Smooth muscle cell of the brain vasculature (primary cell): ENCODE measurements at places on chromosomes 1 and 21.

GRCh38 chr1:68178821-68179490 is 53.4 kb downstream of the WLS start:
- DNase-seq: no peak

DNA sequence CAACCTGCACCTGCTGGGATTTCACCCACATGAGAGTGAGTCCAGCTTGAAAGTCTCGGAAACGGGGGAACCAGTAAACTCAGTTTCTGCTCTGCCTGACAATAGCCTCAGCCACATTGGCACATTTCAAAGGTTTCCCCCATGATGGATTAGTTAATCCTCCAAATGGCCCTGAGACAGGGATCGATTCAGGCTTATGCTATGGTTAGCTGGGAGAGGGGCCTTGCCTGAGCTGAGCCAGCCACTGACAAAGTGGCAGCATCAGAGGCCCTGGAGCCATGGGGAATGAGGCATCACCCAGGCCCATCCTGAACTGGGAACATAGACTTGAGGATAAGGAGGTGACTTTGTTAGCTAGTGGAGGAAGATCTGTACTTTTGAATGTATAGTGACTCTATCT is 2.9 kb upstream of the CLSTN1 start:
- DNase-seq: no peak

DNA sequence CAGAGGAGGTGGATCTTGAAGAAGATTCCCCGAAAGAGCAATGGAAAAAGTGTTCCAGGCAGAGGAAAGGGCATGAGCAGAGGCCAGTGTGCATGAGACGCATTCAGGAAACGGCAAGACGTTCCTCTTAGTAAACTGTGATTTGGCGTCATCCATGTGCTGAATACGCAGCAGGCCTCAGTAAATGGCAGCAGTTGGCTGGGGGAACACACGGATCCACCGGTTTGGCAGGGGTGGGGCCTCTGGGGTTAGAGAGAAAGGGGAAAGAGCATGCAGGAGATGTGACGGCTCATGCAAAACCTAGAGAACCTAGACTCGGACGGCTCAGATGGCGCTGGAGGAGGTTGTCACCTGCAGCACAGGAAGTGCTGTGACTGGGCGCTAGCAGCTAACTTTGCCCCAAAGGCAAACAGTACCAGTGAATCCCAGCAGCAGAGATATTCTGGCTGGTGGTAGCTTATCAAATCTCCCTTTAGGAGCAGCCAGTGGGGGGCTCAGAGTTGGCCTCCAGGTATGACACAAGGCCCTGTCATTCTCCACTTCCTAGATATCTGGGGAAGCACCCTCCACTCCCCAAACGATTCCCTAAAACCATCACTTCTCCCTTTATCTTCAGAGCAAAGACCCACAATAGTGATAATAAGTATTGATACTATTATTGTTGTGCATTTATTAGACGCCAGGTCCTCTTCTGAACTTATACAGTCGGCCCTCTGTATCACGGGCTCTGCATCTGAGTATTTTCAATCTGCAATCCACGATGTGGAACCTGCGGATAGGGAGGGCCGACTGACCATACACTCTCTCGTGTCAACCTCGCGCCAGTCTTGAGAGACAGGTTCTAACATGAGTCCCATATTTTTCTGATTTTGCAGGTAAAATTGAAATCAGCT is 7.6 kb downstream of the LAPTM5 start:
- no peak for DNase-seq

GRCh38 chr1:31593770-31594632 is 17.7 kb downstream of the TINAGL1 start:
- no peak for DNase-seq

DNA sequence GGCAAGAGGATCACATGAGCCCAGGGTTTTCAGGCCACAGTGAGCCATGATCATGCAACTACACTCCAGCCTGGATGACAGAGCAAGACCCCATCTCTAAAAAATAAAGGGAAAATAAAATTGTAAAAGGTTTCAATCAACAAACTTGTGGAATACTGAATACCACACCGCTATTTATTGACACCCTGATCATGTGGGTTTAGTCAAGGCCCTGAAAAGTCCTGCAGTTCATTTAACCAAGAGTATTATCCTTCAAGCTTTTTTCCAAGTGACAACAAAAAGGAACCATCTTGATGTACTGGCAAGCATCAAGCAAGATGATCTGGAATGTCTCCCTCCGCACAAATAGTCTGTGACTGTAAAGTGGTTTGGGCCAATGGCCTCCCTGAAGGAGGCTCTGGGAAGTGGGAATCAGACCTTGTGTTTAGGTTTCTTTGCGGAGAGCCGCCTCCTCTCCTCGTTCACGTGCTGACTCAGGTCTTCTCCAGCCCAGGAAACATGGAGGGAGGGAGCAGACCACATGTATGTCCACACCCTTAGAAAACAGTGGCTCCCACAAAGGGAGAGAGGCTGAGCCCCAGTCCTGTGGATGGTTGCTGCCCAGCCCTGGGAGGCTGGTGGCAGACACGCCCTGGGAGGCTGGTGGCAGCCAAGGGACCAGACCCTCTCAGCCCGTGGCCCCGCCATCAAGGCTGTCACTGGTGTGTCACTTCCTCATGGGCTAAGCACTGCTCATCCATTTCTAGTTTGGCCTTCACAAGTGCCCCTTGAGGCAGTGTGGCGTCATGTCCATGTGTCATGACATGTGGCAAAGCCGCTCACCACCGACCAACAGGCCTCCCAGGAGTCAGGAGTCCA is 56.7 kb downstream of the RIPK4 start:
- DNase-seq: no peak

GRCh38 chr1:16458831-16459230 is 18.3 kb downstream of the NECAP2 start:
- DNase-seq: no peak

DNA sequence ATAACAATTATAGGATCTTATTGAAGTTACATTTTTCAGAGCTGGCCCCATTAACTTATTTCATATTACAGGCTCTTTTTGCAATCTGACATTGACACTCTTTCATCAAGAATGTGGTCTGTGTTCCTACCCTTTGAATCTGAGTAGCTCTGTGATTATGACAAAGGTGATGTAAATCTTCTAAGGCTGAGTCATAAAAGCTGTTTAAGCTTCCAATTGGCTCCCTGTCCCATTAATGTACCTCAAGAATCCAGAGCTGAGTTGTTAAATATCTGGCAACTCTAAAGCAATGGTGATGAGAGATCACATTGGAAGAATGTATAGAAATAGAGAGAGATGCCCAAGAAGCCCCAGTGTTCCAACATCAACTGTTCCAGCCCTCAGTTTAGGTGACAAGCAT is 178.5 kb upstream of the DEPDC1 start:
- DNase-seq: no peak

DNA sequence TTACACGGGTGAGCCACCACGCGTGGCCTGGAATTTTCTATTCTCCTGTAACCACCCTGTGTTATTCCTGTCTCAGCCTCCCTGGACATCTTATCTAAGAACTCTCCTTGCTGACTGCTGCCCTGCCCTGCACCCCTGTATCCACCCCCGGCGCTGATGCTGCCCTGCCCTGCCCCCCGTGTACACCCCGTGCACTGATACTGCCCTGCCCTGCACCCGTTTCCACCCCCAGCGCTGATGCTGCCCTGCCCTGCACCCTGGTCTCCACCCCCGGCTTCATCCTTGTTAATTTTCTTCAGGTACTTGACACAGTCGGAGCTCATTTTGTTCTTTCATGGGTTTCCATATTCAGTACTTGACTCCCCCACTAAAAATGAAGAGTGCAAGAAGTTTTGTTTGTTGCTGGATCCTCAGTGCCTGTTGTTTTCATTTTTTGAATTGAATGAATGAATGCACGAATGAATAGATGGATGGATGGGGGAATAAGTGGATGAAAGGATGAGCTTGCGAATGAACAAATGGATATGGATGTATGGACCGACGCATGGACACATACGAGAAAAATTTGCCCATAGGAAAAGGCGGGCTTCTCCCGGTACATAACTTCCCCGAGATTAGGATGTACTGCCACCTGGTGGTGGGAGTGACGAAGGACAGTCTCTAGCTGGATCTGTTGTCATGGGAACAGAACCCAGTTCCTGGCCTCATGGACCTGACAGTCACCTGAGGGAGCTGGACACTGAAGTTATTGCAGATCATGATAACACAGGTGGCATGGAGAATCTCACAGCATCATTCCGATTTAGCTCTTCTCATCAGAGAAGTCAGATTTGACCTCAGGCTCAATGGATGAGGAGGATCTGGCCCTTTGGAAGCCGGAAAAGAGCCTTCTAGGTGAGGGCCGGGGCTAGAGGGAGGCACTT is 14.9 kb downstream of the AADACL4 start:
- DNase-seq: peak; percentile 67

- no peak for DNase-seq
Measured at GRCh38 chr1:3903141-3904005, 3.3 kb upstream of the C1orf174 start.

- DNase-seq: no peak
Measured at GRCh38 chr1:42806593-42806992, 10.3 kb upstream of the ERMAP start.

GRCh38 chr1:232431326-232431725 is 198.6 kb downstream of the SIPA1L2 start:
- no peak for DNase-seq

DNA sequence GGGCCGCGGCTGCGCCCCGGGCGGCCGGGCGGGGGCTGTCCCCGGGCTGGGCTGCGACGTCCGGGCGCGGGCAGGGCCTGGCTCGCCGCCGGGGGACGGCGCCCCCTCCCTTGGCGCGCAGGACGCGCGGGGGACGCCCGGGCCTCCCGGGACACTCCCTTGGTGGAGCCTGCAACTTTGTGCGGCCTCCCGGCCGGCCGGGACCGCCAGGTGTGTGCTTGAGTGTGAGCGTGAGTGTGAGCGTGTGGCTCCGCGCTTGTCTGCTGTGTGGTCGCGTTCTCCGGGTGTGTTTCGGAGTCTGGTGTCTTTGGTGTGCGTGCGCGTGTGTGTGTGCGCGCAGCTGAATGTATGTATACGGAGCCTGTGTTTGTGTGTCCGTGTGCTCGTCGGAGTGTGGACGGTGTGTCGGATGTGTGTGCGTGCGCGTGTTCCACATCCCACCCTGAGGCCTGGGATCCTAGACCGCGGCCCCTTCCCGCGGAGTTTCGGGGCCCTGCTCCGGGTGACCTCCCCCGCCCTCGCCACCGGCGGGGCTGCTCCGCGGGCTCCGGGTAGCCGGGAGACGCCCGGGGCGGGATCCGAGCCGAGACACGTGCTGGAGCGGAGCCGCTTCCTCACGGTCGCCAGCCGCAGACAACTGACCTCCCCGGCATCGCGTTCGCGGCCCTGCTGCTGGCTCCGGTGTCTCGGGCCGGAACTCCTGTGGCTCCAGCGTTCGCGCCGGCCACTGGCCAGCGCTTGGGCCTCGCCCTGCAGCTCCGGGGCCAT is 1.7 kb downstream of the PTPRU start:
- DNase-seq: no peak

DNA sequence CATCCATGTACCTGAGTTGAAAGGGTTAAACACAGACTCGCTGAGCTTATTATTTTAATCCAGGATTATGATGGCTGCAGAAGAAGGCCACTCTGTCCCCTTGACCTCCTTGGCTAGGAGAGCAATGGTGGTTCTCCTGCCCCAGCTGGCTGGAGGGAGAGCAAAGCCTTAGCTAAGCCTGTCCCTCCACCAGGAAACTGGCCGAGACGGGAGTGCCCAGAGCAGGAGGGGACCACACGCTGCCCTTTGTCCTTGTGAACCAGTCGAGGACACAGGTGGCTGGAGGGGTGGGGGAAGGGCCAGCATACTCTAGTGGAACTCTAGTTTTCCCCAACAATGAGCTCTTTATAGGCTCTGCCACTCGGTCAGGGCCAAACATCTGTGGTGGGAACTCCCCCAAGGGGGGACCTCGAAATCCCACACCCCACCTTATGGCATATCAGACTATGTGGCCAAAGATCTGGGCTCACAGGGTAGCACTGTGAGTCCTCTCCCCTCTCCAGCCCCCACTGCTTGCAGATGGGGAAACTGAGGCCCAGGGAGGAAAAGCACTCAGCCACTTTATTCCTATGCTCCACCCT is 12.9 kb downstream of the KIAA1614 start:
- no peak for DNase-seq

DNA sequence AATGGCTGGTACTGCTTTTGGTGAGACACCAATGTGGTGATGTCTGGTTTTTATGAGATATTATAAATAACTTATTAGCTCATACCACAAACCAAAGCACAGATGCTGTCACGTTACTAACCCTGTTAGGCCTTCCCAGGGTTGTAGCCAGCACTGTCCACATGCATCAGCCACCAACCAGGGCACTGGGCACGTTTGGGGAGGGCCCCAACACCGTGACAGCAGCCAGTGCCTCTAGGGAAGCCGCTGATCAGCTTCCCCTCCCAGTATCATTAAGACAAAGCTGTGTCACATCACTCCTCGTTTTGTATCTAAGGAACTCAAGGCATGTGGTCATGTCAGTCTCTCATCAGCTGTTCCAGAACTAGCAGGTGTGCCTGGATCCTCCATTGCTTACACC is 13.9 kb downstream of the URB1 start:
- DNase-seq: no peak

GRCh38 chr1:62595647-62596046 is 1.7 kb upstream of the ANGPTL3 start:
- DNase-seq: no peak

GRCh38 chr1:58155418-58156123 is 391.0 kb downstream of the OMA1 start:
- DNase-seq: no peak

- DNase-seq: no peak
Measured at GRCh38 chr1:206518206-206518605, 10.9 kb downstream of the RASSF5 start.

GRCh38 chr21:36451506-36451905 is 28.4 kb downstream of the CLDN14 start:
- no peak for DNase-seq
